ENCODE measurements at places on chromosomes 2 and 18.
A peak's percentile ranks its signal among the peaks of the same experiment; 100 is the strongest.

- peak; percentile 26 for DNase-seq
Observed at GRCh38 chr2:102226612-102227391, 40.0 kb downstream of the IL1RL2 start.

DNA sequence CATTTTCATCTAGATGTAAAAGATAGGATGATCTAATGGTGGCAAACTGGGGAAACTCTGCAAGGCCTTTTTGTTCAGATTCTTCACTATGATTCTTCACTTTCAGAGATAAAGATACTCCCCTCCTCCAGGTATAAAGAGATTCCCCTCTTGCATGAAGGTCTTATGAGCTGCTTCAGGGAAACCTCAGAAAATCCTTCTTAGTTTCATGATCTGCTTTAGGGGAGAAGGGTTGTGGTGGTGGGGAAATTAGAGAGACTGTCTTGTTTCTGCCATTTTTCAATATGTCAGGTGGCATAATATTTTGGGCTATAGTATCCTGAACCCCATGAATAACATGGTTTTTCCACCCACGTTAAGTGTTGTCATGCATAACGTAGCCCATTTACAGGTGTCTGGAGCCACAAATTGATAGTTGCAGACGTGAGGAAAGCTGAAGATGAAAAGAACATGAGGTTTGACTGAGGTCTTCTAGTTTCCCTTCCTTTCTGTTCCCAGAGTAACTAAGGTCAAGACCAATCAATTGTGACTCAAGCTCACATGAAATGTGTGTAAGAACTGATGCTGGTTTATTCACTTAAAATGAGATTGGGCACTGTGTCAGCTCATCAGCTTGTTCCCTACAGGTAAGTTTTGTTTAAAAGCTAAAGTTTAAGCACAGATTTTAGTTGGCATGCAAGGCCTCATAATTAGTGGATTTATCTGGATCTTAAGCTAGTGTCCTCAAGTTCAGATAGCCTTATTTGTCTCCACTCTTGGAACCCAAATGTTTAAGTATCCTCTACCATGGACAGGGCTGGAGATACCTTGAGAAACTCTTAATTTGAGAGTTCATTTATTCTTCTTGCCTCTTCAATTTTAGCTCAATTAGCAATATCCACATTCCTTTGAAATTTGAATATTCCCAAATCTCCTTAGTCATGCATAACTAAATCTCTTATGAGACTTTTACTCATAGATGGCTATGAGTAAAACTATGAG lies 304.5 kb upstream of the FANCL start:
- no peak for DNase-seq

- DNase-seq, result peak; percentile 61
Observed at GRCh38 chr2:237885931-237886684, 26.7 kb downstream of the RAMP1 start.

- DNase-seq, result no peak
Observed at GRCh38 chr2:173553593-173553992, 198.9 kb downstream of the CDCA7 start.

- DNase-seq, result peak; percentile 32
Observed at GRCh38 chr2:19046986-19047780, 311.2 kb downstream of the OSR1 start.

DNA sequence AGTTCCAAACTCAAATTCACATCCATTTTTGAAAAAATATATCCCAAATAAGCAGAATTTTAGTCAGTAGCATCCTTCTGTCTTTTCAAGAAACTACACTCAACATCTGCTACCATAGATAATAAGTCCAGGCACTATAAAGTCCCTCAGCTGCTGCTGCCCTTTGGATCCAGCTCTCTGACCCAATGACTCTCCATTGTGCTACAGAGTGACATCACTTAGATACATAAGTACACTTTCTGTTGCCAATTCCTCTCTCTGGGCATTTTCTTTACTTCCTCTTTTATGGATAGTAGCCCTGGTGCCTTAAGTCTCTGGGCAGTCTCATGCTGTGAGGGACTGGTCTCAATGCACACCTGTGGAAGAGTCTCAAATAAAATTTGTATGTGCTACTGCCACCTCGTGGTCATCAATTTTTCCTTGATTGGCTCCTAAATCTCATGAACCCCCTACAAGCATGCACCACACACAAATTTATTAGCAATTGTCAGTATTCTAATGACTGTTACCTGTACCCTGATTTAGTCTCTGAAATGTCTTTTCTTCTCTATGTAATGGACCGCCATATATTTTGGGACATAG lies 219.2 kb downstream of the LRP1B start:
- DNase-seq, result peak; percentile 20

DNA sequence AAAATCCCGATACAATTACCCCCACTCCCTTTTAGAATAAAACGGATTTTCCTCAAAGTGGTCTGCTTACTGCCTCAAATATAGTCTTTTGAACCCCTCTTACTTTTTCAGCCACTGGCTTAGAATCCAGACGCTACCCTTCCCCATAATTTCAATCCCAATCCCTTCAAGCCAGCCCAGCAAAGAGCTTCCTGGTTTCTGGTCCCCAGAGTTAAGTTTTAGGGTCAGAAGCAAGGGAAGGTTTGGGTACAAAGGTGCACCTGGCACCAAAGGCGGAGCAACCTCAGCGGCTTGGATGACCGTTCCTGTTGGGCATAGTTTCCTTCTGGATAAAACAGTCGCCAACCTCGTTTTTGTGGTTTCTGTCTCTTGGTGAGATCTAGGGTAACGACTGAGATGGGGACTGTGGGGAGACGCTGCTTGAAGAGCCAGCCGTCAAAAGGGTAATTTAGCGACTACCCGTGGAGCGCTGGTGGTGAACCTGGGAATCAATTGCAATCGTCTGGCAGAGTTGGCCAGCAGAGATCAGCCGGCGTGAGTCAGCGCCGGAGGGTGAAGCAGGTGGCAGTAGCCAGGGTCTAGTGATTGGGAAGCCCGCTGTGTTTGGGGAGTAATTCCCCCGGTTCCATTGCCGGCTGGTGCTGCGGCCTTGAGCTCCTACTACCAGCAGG lies 1.6 kb downstream of the FEV start:
- DNase-seq, result no peak

DNA sequence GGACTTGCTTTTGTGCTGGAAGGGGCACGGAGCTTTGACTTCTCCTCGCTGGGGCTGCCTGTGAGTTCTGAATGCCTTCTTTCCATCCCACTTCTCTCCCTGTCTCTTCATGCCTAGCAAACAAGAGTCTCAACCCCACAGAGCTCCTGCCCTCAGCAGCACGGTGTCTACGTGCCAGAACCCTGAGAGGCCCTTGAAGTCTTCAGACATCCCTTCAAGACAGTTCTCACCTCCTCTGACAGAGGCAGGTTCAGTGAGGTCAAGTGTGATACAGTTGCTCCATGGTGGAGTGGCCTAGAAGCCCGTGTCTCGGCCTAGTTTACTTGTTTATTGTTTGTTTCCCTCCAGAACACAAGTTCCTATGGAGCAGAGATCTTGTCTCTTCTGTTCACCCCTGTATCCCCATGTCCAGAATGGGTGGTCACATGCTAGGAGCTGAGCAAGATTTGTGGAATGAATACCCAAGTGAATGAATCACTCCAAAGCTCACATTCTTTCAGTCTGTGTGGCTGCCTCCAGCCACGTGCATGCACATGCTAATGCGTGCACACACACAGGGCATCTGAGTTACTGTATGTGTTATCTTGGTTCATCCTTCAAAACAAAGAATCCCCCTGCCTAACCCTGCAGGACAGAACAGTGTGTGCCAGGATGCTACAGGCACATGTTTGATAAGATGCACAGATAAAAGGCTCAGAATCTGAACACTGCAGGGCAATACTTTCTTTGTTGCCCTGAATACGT lies 391.6 kb downstream of the NBAS start:
- no peak for DNase-seq

- no peak for DNase-seq
Observed at GRCh38 chr2:135820003-135820618, 16.9 kb downstream of the LCT start.

GRCh38 chr2:144277622-144278354 lies 242.1 kb downstream of the ZEB2 start:
- DNase-seq, result no peak

DNA sequence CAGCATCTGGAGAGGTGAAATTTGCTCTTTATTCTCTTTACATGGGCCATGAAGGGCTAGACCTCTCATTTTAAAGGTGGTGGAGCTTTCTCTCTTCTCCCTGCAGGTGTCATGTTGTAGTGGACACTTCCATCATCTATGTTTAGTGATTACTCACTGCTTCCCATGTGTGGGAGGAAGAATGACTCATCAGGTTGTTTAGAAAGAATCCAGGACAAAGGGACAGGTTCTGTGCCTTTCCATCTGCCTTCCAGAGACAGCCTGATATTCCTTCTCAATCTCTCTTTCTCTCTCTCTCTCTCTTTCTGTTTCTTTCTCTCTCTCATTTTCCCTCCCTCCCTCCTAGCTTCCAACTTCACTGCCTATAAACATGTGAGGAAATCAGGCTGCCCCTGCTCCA lies 38.7 kb downstream of the SCG2 start:
- peak; percentile 9 for DNase-seq

- DNase-seq, result no peak
Observed at GRCh38 chr2:161005170-161005569, 155.1 kb upstream of the TANK start.

- no peak for DNase-seq
Observed at GRCh38 chr2:158491072-158491471, 34.3 kb downstream of the PKP4 start.

GRCh38 chr18:76456018-76456750 lies 38.9 kb downstream of the ZNF516 start:
- DNase-seq, result no peak

All from tongue (tissue), 3 donors.